ENCODE measurements at places on chromosomes 7 and 10. TPM values are rescaled to one million over a fixed set of nuclear protein-coding genes. Genes with fewer than 3 reads are reported as not detected.

DNA sequence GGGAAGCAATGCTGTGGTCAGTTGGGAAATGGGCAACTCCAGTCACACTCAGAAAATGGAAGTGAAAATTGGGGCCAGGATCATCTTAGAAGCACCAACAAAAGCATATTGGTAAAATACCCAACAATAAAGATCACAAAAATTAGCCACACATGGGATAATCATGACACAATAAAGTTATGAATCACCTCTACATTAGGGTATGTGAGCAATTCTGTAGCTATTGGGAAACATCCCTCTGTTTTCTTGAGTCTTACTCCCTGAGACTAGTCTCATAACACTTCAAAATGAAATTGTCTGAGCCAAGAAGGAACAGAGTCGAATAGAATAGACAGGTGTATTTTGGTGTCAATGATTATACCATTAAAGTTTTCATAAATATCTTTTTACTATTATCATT is 178.3 kb downstream of the DYNC1I1 start:
- no peaks in the 10 kb centered on the region for H3K36me3 ChIP-seq
- H3K27ac ChIP-seq: no peak overlapping the region
- H3K4me3 ChIP-seq: no peak overlapping the region
- H3K4me1 ChIP-seq: no peaks in the 10 kb centered on the region
- no peak for DNase-seq

GRCh38 chr7:130988443-130988842 is 254.4 kb upstream of the KLF14 start:
- no peak overlapping the region for H3K4me3 ChIP-seq
- DNase-seq: no peak

- H3K27ac ChIP-seq: no peak overlapping the region
- no peaks in the 10 kb centered on the region for H3K4me1 ChIP-seq
- H3K27me3 ChIP-seq: no peaks in the 10 kb centered on the region
- no peak for DNase-seq
These were observed 442 bp downstream of the ANKRD2 start for GRCh38 chr10:97573021-97573420.

GRCh38 chr7:1512781-1513656 is 8.8 kb upstream of the INTS1 start:
- H3K36me3 ChIP-seq: no peaks in the 10 kb centered on the region
- H3K4me1 ChIP-seq: peaks cover 44% of the 10 kb centered on the region
- no peaks in the 10 kb centered on the region for H3K27me3 ChIP-seq
- DNase-seq: peak; percentile 86
- H3K27ac ChIP-seq: peak overlapping the region; percentile 59

- peak; percentile 76 for DNase-seq
- H3K4me3 ChIP-seq: no peak overlapping the region
- no peak overlapping the region for H3K27ac ChIP-seq
- H3K4me1 ChIP-seq: peaks cover 8% of the 10 kb centered on the region
These were observed 21.6 kb upstream of the LIMK1 start for GRCh38 chr7:74061840-74062539.

DNA sequence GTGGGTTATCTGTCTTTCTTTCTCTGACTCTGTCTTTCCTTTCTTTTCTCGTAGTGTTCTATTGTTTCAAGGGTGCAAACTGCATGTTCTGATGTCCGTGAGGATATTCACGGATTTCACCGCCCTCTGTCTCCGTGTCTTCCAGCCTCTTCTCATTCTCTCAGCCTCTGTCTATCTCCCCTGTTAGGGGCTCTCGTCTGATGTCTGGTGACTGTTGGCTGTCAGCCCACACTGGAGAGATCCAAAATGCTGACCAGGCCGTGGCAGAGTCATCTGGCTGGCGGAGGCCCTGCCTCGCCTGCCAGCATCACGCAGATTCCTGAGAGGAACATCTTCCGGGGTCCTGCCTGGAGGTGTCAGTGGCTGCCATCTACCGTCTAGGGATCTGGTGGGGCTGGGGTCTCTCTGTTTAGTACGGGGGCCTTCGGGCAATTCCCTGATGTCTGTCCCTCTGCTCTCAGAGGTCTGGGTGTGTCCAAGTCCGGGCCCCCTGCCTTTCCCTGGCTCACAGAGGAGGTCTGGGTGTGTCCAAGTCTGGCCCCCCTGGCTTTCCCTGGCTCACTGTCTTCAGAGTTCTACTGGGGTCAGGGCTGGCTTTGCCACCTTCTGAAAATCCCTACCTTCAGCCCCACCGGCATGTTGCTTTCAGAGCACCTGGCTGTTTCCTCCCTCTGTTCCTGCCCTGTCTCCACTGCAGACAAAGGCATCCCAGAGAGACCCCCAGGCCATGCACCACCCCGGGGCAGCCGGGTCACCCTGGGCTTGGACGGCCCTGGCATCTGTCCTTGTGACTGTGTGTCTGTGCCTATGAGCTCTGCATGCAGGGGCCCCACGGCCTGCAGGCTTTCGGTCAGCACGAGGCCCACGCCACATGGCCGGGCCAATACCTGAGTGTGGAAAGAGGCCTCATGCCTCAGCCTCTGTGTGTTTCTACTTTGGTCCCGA is 14.0 kb upstream of the SCART1 start:
- no peak overlapping the region for H3K27ac ChIP-seq
- no peaks in the 10 kb centered on the region for H3K27me3 ChIP-seq
- H3K4me1 ChIP-seq: peaks cover 13% of the 10 kb centered on the region
- H3K36me3 ChIP-seq: no peaks in the 10 kb centered on the region
- H3K4me3 ChIP-seq: no peak overlapping the region
- peak; percentile 2 for DNase-seq

DNA sequence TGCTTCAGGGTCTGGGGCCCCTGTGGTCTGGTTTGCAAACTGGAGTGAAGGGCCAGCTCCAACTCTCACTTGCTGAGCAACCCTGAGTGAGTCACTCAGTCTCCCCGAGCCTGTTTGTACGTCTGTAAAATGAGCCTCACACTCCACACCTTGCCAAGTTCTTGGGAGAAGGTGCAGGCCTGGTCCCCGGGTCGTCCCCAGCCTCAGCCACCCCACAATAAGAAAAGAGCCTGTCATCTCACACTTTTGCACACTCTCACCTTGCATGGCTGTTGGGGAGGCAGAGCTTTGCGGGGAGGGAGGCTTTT is 5.2 kb downstream of the GRIFIN start:
- H3K4me1 ChIP-seq: peaks cover 28% of the 10 kb centered on the region
- no peak for DNase-seq
- no peak overlapping the region for H3K27ac ChIP-seq
- H3K4me3 ChIP-seq: no peak overlapping the region
- no peaks in the 10 kb centered on the region for H3K27me3 ChIP-seq

CLRN3 gene
- not detected for polyA plus RNA-seq

ADAM12 gene
- not detected for polyA plus RNA-seq

OR2A12 gene
- not detected for polyA plus RNA-seq

ADAM22 gene
- polyA plus RNA-seq: not detected

CFAP69 gene
- polyA plus RNA-seq: not detected

CFAP70 gene
- 1.1 TPM for polyA plus RNA-seq

CUZD1 gene
- not detected for polyA plus RNA-seq

Data from CD14-positive monocyte (primary cell).